ENCODE measurements at places on chromosomes 11 and 22. TPM values are rescaled to one million over a fixed set of nuclear protein-coding genes. Genes with fewer than 3 reads are reported as not detected.

DNA sequence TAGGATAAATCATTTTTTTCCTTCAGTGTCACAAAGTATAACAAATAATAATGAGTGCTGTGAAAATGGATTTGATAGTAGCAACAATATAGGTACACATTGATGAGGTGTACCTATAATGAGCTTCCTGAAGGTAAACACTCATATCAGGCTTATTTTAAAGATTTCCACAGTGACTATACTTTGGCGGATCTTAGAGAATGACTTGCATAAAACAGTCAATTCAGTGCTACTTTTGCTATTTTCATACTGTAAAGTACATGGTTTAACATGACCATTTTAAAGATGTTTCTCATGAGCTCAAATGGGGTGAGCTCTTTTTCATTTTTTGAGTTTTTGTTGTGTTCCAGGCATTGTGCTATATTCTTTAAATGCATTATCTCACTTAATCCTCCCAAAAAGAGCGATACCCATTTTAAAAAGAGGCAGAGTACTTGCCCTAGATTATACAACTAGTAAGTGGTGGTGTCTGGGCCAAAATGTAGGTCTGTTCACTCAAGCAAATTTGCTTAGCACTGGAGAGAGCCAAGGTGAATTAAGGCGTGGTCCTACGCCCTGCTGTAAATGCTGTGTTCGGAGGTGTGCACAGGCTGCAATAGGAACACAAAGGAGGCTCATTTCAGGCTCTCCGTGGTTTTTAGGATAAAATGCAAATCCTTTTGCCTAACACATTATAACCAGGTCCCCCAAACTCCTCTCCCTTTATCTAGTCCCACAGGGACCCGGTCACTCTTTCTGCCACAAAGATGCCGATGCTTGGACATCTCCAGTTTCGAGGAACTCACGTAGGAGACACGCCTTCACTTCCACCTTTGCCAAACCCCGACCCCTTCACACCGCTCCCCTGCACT lies 617 bp upstream of the ALKBH3 start:
- H3K4me3 ChIP-seq: peak overlapping the region; percentile 52
- peak overlapping the region; percentile 73 for H3K27ac ChIP-seq
- H3K4me1 ChIP-seq: 0 out of 2 replicates have a peak, but pooled peaks cover 6% of the 10 kb centered on the region
- H3K27me3 ChIP-seq: no peaks in the 10 kb centered on the region
- H3K36me3 ChIP-seq: peaks cover 1% of the 10 kb centered on the region
- no peak for DNase-seq

DNA sequence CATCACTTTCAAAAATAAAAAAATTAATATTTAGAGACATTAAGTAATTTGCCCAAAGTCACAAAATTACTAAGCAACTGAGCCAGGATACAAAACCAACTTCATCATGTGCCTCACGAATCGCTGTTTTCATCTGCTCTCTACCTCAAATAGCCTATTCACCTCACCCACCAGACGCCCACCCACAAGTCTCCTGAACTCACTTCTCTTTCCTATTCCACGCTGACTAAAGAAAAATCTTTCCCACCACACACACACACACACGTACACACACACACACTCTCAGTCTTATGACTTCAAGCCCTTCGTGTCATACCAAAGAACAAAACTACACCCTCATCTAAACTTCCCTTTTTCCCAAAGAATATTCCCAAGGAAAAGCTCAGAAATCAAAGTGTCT lies 2.2 kb downstream of the OR8B12 start:
- DNase-seq: no peak
- H3K27me3 ChIP-seq: no peaks in the 10 kb centered on the region
- H3K4me3 ChIP-seq: no peak overlapping the region
- no peaks in the 10 kb centered on the region for H3K4me1 ChIP-seq
- H3K27ac ChIP-seq: no peak overlapping the region
- no peaks in the 10 kb centered on the region for H3K36me3 ChIP-seq

DNA sequence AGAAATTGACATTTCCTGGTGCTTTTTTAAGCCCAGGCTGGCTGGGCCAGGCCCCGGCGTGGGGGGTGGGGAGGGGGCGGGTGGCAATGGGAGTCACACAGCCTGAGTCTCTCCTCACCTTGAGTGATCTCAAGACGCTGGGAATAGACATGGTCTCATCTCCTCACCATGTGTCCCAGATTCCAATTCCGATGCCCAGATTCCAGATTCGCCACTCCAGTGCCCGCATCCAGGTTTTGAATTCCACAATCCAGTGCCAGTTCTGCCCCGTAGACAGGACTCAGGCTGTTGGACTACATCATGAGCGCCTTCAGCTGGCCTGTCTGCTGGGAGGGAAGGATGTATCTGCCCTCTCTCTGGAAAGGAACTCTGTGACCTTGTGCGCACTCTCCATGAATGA lies 19.1 kb downstream of the KCNC1 start:
- no peak for DNase-seq
- H3K36me3 ChIP-seq: no peaks in the 10 kb centered on the region
- no peak overlapping the region for H3K27ac ChIP-seq
- H3K4me1 ChIP-seq: no peaks in the 10 kb centered on the region
- H3K27me3 ChIP-seq: no peaks in the 10 kb centered on the region
- H3K4me3 ChIP-seq: no peak overlapping the region

DNA sequence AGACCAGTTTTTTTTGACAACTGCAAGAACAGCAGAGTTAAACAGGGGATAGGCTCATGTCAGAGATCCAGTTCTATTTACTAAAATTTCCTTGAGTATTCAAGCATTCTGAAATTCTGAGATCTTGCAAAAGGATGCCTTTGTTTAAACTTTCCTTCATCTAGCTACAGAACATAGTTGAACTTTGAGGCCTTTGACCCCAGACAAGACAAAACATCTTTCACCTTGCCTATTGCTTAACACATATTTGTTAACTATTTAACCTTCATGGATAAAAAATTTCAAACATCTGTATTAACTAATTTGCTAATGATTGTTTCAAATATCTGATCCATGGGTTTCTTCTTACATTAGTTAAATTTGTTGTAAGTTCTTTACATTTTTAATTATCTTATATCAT lies 38.2 kb downstream of the GLYATL1 start:
- no peaks in the 10 kb centered on the region for H3K27me3 ChIP-seq
- H3K27ac ChIP-seq: no peak overlapping the region
- H3K4me3 ChIP-seq: no peak overlapping the region
- H3K36me3 ChIP-seq: no peaks in the 10 kb centered on the region

GRCh38 chr22:44024288-44024921 lies at the start of gene PARVB:
Gene PARVB (plus strand): TSS chr22:44024302. CDS start chr22:44024340, 38 bp downstream.
- H3K36me3 ChIP-seq: no peaks in the 10 kb centered on the region
- peaks cover 9% of the 10 kb centered on the region for H3K4me1 ChIP-seq
- H3K27ac ChIP-seq: peak within 1 kb of the TSS; percentile 92
- H3K4me3 ChIP-seq: peak within 1 kb of the TSS; percentile 83
- peak; percentile 45 for DNase-seq

Gene HPS4
- total RNA-seq: 36.6 TPM

Gene ENTHD1
- not detected for total RNA-seq

Measured in Caco-2 (cell line).